Omental fat pad (tissue), 4 donors: ENCODE measurements at places on chromosomes 6 and 20. TPM values are rescaled to one million over a fixed set of nuclear protein-coding genes. Genes with fewer than 3 reads are reported as not detected.
A peak's percentile ranks its signal among the peaks of the same experiment; 100 is the strongest.

- DNase-seq, result peak; percentile 71
Measured at GRCh38 chr6:146700078-146700686, 101.4 kb downstream of the ADGB start.

DNA sequence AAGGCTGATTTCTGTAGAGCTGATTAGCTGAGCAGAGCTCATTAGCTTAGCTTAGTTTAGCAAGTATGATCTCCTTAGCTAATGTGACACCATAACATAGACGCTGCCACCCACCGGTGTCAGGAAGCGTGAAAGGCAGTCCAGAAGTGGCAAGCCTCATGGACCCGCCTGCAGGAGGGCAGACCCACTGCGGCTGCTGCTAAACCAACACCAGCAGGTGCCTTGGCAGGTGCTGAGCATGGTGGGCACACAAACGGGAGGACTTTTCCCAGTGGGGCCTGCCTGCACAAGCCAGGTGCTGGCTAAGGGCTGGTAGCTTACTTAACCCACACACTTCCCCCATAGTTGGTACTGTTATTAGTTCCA is 22.7 kb downstream of the ZDHHC14 start:
- no peak for DNase-seq

DNA sequence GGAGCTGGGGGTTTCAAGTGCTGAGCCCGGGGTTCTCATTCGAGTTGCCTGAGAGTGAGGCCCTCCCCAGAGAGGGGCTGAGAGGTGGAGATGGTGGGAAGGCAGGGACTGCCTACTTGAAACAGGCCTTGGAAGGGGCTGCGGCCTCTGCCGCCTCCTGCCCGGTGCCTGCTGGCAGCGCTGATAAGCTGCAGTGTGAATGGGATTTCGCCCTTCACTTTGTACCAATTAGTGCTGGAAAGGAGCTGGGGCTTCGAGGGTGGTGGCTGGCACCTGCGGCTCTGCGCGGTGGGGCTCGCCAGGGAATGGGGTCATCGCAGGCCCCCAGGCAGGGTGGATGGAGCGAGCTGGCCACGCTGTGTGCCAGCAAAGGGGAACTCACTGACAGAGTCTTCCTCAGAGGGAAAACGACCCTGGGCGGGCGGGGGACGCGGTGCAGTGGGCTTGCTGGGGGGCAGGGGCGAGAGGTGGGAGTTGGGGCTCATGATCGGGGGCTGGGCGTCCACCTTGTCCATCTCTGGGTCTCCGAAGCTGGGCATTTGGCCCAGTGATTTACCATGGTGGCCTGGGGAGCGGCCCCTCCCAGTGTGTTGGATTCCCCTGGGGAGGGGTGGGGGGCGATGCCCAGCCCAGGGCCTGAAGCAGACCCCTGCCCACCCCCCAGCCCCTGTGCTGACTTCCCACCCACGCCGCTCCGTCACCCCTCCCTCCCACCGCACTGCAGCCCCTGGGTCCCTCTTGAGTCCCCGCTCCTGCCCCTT is 22.9 kb downstream of the COL20A1 start:
- no peak for DNase-seq

DNA sequence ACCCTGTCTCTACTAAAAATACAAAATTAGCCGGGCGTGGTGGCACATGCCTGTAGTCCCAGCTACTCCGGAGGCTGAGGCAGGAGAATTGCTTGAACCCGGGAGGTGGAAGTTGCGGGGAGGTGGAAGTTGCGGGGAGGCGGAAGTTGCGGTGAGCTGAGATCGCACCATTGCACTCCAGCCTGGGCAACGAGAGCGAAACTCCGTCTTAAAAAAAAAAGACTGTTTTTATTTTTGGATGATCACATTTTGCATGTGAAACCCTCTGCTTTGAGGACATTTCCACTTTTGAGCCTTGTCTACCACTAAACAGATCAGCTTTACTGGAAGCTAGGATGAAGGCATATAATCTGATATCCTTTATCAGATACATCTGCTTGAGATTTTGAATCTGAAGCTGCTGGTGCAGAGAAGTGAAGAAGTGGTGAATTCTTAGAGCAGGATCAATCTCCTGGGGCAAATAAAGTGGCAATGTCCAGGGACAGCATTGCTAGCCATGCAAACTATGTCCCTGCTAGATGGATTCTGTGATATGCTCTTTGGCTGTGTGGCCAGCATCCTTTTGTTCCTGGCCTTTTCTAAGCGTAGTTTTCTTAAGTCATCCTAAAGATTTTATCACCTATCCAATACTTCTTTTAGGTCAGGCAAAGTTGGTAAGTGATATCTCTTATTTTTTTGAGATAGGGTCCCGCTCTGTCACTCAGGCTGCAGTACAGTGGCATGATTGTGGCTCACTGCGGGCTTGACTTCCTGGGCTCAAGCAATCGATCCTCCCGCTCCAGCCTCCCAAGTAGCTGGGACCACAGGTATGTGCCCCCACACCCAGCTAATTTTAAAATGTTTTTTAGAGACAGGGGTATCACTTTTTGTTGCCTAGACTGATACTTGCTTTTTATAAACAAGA is 23.3 kb downstream of the RBL1 start:
- no peak for DNase-seq

DNA sequence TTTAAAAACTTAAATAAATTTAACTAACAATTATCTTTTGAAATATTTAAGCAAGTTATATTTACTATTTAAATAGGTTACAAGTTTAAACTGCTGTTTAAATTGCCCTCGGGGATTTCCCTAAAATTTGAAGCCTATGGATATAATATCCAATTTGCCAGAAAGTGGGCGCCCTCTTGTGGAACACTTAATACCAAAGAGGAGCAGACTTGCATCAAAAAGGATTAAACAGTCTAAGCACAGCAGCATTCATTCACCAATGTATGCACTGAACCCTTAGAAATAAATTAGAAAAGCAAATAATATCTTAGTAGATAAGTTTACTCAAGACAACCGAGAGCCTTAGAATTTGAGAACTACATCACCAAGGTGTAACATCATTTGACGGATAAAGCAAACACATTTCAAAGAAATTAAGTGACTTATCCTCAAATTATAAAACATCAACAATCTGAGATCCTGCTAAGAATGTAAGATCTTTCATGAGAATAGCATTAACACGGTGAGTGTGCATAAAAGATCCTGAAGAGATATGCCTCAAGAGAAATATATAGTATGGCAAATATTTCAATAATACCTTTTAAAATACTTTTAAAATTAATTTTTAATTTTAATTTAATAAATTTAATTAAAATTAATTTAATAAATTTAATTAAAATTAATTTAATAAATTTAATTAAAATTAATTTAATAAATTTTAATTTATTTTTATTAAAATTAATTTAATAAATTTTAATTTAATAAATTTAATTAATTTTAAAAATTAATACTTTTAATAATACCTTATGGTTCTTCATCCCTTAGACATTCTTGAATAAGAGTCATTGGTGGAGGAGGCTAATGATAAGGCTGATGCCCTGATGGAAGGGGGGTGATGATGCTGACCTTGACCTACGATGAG is 11.5 kb upstream of the MEP1A start:
- peak; percentile 42 for DNase-seq

GRCh38 chr6:101607111-101607690 is 213.7 kb downstream of the GRIK2 start:
- no peak for DNase-seq

PAX1 gene
- total RNA-seq, result not detected

SLC17A3 gene
- not detected for total RNA-seq

ACSS1 gene
- 18.3 TPM for total RNA-seq

SCUBE3 gene
- 0.06 TPM for total RNA-seq

DNA sequence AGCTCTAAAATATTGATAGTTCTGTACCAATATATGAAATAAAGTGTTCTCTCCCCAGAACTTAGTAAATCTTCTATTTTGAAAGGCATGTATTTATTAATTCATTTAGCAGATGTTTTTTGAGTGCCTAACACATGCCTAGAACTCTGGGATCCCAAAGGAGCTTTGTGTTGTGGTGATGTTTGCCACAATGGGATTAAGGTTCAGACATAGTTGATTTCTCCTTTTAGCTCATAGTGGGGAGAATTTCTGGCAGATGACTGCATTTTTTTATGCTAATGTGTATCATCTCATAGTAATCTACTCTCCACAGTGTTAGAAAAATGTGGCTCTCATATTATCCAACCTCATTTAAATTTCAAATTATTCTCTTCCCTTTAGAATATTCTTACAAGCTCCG is 21.7 kb downstream of the MYB start:
- DNase-seq, result no peak

OPRM1 gene
- not detected for total RNA-seq

- no peak for DNase-seq
Measured at GRCh38 chr20:20691477-20692235, 20.8 kb downstream of the RALGAPA2 start.

TINAG gene
- not detected for total RNA-seq

DNA sequence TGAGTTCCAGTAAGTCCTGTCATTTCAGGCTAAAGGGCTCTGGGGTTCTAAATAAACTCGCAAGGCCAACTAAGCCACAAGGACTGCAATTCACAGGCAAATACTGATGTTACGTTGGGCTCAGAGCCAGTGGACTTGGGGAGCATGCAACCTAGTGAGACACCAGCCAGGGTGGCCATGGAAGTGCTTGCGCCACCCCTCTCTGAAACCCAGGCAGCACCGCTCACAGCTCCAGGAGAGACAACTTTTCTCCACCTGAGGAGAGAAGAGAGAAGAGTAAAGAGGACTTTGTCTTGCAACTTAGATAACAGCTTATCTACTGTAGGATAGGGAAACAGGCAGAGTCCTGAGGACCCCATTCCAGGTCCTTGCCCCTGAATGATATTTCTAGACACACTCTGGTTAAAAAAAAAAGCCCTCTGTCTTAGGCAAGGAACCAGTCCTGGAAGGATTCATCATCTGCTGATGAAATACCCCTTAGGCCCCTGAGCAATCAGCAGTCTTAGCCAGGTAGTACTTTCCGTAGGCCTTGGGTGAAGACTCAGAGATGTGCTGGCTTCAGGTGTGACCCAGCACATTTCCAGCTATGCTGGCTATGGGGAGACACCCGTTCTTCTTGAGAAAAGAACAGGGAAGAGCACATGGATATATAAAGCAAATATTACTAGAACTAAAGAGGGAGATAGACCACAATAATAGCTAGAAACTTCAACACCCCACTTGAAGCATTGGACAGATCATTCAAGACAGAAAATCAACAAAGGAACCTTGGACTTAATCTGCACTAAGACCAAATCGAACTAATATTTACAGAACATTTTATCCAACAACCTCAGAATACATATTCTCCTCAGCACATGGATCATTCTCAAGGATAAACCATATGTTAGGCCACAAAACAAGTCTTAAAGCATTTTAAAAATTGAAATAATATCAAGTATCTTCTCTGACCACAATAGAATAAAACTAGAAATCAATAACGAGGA is 31.5 kb upstream of the TBC1D32 start:
- DNase-seq, result no peak

GRCh38 chr6:166204852-166205650 is 37.4 kb upstream of the TBXT start:
- DNase-seq, result no peak

- no peak for DNase-seq
Measured at GRCh38 chr6:2795956-2796355, 30.8 kb downstream of the WRNIP1 start.

TTI1 gene
- total RNA-seq, result 29.3 TPM

TFAP2D gene
- total RNA-seq, result not detected

ZNF133 gene
- total RNA-seq, result 6.7 TPM

DNA sequence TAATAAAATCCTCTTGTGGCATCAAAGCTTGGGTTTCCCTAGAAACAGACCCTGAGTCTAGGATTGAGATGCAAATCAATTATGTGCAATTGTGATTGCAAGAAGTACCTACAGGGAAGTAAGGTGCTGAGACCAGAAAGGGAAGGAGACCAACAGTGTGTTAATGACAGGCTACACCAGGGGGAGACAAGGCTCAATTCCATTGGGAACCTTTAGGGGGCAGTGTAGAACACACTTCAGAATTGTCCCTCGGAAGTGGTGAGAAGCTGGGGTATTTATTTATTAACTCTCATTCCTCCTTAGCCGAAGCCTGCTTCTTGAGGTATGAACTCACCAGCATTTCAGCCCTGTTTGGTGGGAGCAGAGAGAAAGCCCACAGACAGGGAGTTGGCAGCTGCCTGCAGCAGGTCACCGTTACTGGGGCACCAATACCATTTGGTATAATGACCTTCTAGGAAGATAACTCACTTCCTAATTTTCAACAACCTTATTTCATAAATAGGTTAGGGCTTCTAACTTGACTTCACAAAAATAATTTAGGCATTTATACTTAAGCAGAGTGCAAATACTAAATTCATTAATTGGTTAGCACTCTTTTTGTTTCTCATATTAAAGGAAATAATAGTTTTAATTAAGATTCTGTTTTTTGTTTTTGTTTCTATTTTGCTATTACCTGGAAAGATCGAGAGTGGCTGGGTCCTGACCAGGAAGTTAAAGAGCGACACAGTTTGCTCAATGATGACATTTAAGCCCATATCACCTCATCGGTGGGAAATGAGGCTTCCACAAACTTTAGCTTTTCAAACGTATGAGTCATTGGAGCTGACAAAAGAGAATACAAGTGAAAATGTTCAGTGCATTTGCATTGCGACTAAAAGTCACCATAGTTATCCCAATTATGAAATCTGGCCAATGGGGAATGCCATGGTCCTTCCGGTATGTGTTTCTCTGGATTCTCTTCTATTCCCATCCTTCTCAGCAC is 94.8 kb downstream of the BTBD3 start:
- no peak for DNase-seq
